ENCODE measurements at places on chromosomes 2 and 18.
A peak's percentile ranks its signal among the peaks of the same experiment; 100 is the strongest.

DNA sequence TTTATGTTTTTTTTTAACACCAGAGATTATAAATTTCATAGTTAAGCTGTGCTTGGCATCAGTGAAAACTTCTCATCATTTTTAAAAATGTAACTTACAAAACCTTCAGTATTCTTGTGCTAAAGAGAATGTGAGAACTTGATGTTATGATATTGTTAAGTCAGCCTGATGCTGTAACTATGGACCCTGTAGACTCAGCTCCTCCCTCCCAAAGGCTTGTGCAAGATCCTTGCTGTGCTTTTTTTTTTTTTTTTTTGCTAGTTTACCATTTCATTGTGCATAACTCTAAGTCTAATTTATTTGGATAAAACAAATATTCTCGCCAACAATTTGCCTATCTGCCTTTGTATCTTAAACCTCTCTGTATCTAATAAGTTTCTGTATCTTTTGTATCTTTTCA lies 12.9 kb upstream of the TFPI start:
- DNase-seq, result no peak

GRCh38 chr18:23259701-23260681 lies 124.7 kb downstream of the CABLES1 start:
- no peak for DNase-seq

- DNase-seq, result no peak
Measured at GRCh38 chr2:241911551-241911950, 42.0 kb downstream of the RTP5 start.

- DNase-seq, result no peak
Measured at GRCh38 chr2:64825831-64826491, 163.2 kb upstream of the SLC1A4 start.

GRCh38 chr18:56162311-56163265 lies 475.8 kb downstream of the TXNL1 start:
- DNase-seq, result no peak

DNA sequence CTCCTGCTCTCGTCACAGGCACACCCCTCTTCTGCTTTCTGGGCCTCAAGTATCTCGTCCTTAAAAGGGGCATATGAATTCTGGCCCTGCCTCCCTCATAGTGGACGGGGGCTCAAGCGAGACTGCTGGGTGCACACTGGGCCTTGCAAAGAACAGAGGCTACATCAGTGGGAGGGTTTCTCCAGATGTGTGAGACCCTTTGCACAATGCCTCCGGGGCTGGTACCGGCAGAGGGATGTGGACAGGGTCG lies 25.0 kb downstream of the CRACDL start:
- DNase-seq, result no peak

DNA sequence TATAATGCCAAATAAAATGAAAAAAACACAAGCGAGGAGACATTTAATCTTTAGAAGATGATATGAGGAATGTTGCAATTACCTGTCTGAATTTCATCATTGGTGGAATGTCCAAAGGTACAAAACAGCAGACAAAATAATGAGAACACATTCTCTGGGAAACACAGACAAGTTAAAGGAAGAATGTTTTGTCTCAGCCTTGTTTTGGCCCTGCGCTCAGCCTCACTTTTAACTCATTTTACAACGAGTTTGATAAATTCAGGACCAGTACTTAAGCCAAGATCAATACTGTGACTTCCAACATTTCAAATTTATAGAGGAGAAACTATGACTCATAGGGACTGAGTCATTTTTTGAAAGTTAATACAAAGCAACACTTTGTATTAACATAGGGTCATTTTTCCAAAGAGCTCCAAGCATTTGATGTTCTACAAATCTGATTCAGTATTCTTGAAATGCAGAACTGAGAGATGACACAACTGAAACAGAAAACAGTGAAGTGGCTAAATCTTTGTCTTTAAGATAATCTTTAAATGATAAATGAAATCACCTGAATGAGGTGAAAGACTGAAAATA lies 833.2 kb upstream of the CHAC2 start:
- no peak for DNase-seq

GRCh38 chr2:218367415-218368149 lies 10.9 kb downstream of the CATIP start:
- peak; percentile 77 for DNase-seq

- no peak for DNase-seq
Measured at GRCh38 chr18:74288730-74289129, 3.0 kb downstream of the CYB5A start.

GRCh38 chr2:119491776-119492525 lies 32.3 kb downstream of the SCTR start:
- no peak for DNase-seq

- DNase-seq, result no peak
Measured at GRCh38 chr2:100244881-100245605, 77.3 kb downstream of the LONRF2 start.

- no peak for DNase-seq
Measured at GRCh38 chr2:174761837-174762236, 2.4 kb downstream of the CHRNA1 start.

GRCh38 chr2:44084850-44085249 lies 83.8 kb upstream of the PPM1B start:
- no peak for DNase-seq

GRCh38 chr2:37920570-37920969 lies 4.5 kb upstream of the RMDN2 start:
- DNase-seq, result no peak

DNA sequence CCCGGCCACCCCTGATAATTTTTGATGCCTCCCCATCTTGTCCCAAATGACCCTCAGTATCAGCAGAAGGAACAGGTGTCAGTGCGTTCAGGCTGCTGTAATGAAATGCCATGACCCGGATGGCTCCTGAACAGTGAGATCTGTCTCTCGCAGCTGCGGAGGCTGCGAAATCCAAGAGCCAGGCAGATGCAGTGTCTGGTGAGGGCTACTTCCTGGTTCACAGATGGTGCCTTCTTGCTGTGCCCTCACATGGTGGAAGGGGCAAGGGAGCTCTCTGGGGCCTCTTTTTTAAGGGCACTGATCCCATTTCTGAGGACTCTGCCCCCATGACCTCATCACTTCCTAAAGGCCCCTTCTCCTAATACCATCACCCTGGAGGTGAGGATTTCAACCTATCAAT lies 152.2 kb downstream of the TWIST2 start:
- DNase-seq, result no peak

DNA sequence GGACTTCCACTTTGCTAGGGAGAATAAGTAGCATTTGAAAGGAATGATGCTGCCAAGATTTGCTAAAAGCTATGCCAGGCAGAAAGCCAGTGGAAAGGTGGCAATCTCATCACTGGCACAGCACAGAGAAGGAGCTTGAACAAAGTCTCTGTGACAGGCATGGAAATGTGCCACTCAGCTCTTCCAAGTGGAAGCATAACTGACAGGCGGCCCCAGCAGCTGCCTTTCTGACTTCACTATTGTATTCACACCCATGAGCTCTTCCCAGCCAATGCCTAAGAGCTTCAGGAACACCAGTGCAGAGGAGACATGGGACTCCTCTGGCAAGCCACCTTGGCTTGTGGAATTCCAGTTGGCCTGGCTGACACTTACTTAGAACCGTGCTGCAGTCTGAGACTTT lies 134.6 kb upstream of the REG3G start:
- no peak for DNase-seq

GRCh38 chr2:13583609-13584008 lies 866.9 kb downstream of the TRIB2 start:
- DNase-seq, result no peak
